ENCODE measurements at places on chromosomes 6 and 20.

- DNase-seq: no peak
Measured at GRCh38 chr6:106561686-106562405, 67.5 kb downstream of the RTN4IP1 start.

DNA sequence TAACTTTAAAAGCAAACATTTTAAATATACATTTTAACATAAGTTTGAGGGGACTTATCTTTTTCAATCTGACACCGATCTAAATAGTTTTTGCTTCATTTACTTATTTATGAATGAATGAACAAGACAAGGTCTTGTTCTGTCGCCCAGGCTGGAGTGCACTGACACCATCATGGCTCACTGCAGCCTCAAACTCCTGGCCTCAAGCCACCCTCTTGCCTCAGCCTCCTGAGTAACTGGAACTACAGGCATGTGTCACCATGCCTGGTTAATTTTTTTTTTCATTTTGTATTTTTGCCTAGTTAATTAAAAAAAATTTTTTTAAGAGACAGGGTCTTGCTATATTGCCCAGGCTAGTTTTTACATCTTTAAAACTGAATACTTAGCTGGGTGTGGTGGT is 25.4 kb downstream of the FBXO9 start:
- no peak for DNase-seq

DNA sequence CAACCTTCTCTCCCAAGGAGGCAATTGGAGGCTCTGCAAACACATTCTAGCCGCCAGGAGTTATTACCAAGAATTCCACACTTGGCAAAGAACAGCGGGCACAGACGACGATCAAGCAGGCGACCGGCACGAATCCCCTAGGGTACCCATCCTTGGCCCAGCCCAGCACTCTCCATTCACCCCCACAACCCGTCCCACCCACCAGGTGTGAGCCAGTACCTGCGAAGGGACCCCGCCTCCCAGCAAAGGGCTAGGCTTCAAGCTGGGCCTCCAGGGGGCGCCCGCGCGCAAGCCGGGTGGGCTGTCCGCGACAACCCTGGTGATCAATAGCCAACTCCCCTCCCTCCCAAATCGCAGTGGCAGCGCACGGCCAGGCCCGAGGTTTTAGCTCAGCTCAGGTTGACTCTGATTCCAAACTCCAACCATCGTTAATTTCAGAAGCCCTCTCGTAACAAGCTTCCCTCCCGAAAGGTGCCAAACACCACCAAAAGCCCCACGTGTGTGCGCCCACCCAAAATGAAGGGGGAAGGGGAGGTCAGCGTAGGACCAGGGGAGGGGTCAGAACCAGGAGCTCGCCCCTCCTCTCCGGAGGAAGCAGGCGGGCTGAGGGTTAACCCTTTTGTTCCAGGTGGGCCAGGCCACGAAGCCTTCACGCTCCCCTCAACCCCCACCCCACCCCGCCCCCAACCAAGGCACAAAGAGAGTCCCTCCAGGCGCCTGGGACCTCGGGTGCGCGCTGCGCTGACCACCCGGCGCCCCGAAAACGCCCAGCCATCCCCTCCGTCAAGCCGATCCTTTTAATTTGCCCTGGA is 2.1 kb downstream of the SALL4 start:
- peak; percentile 26 for DNase-seq

DNA sequence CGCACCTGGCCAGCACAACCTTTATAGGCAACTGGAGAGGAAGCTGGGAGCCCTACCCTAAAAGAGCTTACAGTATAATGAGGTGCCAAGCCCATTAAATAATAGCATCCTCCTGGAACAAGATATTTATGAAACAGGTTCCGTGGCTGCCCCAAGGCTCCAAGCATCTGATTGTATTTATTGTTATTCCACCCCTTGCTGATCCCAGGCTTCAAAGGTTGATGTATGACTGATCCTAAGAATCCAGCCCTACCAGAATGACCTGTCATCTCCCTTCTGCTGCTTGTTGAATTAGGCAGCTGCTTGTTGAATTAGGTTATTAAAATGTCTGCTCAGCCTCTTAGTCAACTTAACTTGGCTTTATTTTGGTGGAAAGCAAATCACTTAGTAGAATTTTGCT is 35.2 kb upstream of the SASH1 start:
- DNase-seq: no peak

DNA sequence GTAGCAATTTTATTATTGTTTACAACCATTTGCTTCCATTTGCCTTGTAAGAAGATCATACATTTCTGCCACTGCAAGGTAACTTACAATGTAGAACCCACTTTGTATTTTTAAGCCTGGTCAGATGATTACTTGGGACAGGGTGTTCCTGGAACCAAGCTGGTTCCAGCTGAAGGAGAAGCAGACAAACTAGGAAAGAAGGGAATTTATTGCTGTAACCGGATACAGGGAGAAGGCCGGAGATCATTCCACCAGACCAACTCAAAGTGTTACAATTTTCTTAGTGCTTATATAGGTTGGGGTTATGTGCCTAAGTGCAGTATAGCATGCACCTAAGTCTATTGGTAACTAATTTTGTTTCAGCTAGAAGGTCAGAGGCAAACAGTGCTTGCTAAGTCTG is 104.4 kb downstream of the MANEA start:
- no peak for DNase-seq

- DNase-seq: no peak
Measured at GRCh38 chr20:61414455-61414991, 162.5 kb downstream of the CDH4 start.

- no peak for DNase-seq
Measured at GRCh38 chr6:72969666-72970065, 255.6 kb downstream of the KHDC1L start.
